Stimulated activated CD8-positive, alpha-beta memory T cell treated with anti-CD3 and anti-CD28 coated beads, Interleukin-15, amount 100 ng/mL, for 24 hours (primary cell): ENCODE measurements at places on chromosomes 6 and 20.

- no peak for DNase-seq
These were observed 2.8 kb upstream of the FOXC1 start for GRCh38 chr6:1606780-1607515.

DNA sequence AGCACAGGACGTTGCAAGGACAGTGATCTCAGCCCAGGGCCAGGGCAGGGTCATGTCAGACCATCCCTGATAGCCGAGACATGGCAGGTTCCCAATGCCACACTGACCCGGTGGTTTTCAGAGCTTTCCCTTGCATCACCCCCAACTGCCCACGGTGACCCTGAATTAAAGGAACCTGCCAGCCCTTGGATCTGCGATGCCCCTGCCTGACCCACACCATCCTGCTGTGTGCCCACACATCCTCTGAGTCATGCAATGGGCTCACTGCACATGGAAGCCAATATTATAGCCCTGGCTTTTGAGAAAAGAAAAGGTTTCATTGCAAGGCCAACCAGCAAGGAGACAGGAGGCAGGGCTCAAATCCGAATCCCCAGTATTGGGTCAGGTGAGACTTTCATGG, 132.6 kb upstream of the CST7 start:
- no peak for DNase-seq

GRCh38 chr6:133259561-133259960, 18.4 kb downstream of the EYA4 start:
- DNase-seq = no peak

GRCh38 chr20:38920411-38920810, 5.8 kb upstream of the FAM83D start:
- DNase-seq = no peak

- no peak for DNase-seq
These were observed 332.6 kb upstream of the EPHA7 start for GRCh38 chr6:93751969-93752368.

- no peak for DNase-seq
These were observed 38.8 kb downstream of the MRS2 start for GRCh38 chr6:24441599-24441904.

- DNase-seq = no peak
These were observed 384.4 kb upstream of the JARID2 start for GRCh38 chr6:14861491-14861943.

DNA sequence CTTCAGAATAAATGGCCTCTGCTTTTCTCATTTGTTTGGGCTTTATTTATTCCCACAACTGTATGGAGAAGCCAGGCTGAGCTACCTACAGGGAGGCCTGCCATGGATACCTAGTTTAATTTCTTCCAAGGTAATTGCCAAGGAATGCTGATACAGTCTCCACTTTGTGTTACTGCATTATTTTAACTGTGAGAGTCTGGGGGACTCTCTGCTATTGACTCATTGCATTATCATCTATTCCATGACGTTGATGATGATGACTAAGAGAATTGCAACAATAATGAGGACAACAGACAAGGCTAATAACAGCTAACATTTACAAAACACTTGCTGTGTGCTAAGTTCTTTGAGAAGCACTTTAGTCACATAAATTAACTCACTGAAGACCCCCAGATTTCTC, 88.3 kb upstream of the COL21A1 start:
- no peak for DNase-seq

DNA sequence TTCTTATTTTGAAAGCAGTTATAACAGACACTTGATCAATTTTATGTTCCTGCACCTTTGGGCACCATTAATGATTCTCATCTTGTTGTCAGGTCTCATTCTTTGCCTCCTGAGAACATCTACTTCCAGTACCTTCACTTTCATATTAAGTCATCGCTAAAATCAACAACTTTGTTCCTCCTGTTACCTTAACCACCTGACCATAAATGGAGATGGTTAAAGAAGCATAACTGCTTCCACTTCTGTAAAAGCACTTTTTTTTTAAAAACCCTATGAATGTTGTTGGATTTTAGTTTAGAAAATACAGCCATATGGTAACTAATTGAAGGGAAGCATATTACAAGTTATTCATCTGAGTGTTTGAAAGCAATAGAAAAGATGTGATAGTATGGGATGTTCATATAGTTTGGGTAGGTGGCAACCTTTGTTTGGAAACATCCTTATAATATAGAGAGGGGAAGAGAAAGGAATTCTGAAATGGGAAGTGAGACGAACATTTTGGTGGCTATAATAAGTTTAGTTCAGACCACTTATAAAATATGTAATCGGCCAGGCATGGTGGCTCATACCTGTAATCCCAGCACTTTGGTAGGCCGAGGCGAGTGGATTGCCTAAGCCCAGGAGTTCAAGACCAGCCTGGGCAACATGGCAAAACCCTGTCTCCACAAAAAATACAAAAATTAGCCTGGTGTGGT, 53.9 kb downstream of the AFG1L start:
- DNase-seq = no peak

- DNase-seq = no peak
These were observed 622.3 kb upstream of the ARID1B start for GRCh38 chr6:156154896-156155295.

- no peak for DNase-seq
These were observed 109.4 kb upstream of the NEDD9 start for GRCh38 chr6:11341867-11342266.

DNA sequence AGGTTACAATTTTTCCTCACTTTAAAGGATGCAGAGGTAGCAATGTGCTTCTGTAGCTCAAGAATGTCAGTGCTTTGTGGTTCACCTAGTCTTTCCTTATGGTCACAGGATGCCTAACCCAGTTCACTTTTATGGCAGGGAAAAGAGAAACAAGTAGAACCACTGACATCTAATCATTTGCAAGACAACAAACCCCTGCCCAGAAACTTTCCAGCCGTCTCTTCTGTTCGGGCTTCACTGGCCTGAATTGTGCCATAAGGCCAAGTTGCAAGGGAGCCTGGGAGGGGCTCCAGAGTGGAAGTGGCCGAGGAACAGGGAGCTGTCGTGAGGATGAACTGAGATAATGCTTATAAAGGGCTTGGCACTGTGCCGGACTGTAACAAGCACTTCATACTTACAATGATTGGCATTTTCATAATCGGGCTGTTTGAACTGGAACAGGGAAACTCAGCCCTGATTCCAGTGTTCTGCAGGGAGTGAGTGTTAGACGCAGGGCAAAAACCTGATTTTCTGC, 212.6 kb downstream of the BCAS1 start:
- no peak for DNase-seq

GRCh38 chr6:135195041-135195440, 13.9 kb downstream of the MYB start:
- DNase-seq = no peak

- DNase-seq = no peak
These were observed at the start of gene SERPINB6 for GRCh38 chr6:2971420-2972218. Gene SERPINB6, minus strand, starts transcription at chr6:2971567. Its CDS starts 12,235 bp downstream, at chr6:2959332.

- no peak for DNase-seq
These were observed 26.6 kb upstream of the ILRUN start for GRCh38 chr6:34723203-34723602.

- no peak for DNase-seq
These were observed 104.8 kb downstream of the NCOA3 start for GRCh38 chr20:47606414-47606982.

GRCh38 chr20:10654250-10654610, 19.6 kb downstream of the JAG1 start:
- no peak for DNase-seq

- DNase-seq = no peak
These were observed 7.4 kb upstream of the IGF2R start for GRCh38 chr6:159961528-159961927.

DNA sequence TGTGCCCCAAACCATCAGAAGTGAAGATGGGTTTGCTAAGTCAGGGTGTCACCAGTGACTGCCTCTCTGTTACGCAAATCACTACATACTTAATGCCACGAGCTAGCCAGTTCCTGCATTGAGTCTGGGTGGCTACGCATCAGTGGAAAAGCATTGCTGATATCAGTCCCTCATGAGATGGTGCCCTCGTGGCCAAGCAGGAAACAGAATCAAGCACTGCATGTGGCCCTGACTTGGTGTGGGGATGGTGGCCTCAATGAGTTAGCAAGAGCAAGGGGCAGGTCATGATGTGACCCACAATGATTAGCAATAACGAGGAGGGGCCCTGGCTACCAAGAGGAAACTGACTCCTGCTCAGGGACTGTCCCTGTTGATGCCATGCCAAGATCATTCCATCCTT, 51.6 kb upstream of the FNDC1 start:
- no peak for DNase-seq

- no peak for DNase-seq
These were observed 14.0 kb upstream of the SCGN start for GRCh38 chr6:25637960-25638434.

- no peak for DNase-seq
These were observed 32.6 kb downstream of the PLG start for GRCh38 chr6:160734627-160735026.

GRCh38 chr20:38460040-38460623, 12.5 kb upstream of the RALGAPB start:
- no peak for DNase-seq
